ENCODE measurements at places on chromosomes 2 and 18.
A peak's percentile ranks its signal among the peaks of the same experiment; 100 is the strongest.

DNA sequence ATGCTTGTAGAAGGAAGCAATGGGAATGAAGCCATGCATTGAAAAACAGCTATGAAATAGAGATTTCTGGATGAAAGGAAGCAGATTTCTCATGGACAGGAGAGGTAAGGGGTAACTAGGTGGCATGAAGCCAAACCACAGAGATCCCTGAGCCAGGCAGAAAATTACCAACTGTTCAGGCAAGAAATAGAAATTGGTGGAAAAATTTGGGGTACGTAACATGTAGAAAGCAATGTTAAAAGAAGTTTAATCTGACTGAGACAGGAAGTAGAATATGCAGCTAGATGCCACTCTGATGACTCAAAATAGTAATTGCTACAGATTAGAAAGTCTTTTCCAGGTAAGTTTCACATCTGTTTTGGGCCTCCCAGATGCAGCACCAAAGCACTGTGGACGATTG lies 928.5 kb upstream of the CELF4 start:
- no peak for DNase-seq

DNA sequence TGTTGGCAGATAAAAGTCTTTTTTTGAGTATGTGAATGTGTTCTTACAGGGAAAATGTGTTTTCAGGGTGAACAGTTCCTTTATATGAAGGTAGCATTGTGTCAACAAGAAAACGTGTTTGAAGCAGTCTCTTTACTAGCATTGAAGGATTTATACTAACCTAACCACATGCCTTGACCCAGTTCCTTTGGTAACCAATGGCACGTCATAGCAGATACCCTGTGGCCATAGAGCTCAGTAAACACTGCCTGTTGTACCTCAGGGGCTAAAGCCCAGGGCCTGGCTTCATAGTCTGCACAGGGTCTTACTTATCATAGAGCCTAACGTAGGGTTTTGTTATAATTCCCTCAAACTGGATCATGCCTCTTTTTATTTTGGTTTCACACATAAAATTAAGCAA lies 32.1 kb upstream of the NFU1 start:
- no peak for DNase-seq

DNA sequence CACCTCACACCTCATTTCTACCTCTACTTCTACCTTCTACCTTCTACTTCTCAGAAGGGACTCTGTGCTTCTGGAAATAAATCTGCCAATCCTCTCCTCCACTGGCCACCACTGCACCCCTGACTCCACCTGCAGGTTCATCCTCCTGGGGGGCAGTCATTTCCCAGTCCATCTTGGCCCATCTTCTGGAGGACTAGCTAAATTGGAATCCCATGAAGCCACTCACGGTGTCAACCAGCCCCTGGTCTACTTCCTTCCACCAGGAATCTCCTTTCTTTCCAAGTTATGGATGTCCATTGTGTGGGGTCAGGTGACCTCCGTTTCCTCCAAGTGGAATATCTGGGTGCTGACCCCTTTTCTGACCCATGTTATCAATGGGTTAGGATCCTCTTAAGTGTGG lies 3.9 kb downstream of the WNT10A start:
- no peak for DNase-seq

DNA sequence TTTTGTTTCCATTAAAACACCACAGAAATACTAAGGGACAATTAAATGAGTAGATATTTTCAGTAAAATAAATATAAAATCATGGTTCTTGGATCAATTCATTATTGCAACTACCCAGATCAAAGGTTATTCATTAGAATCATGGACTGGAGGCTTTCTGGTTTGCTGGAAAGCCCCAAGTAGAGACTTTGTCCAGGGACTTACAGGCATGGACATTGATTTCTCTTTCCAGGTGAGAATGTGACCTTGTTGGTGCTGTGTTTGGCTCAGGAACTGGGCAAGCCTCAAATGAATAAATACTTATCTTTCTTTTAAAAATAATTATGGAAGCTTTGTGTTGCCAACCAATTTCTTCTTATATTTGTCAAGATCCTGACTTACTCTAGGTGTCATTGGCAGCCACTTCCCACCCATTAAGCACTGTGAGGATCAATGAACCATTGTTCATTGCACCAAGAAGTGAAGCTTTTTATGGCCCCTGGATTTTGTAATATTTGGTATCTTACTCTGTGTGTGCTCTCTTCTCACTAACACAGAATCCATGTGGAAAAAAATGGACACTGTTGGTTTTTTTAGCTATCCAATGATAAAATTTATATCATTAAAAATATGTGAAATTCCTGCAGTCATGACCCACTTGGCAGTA lies 205.8 kb upstream of the NRXN1 start:
- DNase-seq = no peak

GRCh38 chr18:72762515-72763122 lies 105.2 kb downstream of the NETO1 start:
- DNase-seq = peak; percentile 16

GRCh38 chr2:119659601-119660342 lies 19.2 kb upstream of the TMEM177 start:
- DNase-seq = no peak

DNA sequence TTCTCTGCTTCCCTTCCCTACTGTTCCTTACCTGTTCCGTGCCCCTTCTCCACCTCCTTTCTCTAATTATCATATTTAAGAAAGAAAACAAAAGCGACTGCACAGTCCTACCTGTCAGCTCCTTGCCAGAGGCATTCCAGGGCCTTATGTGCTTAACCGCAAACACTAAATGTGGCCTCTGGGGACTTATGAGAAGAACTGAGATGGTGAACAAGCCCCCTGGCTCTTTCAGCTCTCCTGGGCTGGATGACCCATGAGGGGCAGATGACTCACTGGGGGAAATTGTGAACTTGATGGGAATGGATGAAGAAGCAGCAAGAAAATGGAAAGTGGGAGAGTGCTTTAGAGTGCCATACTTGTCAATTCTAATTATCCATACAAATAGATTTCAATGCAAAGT lies 106.3 kb upstream of the LYPD1 start:
- no peak for DNase-seq

GRCh38 chr2:15563227-15564100 lies 2.3 kb upstream of the NBAS start:
- DNase-seq = no peak

DNA sequence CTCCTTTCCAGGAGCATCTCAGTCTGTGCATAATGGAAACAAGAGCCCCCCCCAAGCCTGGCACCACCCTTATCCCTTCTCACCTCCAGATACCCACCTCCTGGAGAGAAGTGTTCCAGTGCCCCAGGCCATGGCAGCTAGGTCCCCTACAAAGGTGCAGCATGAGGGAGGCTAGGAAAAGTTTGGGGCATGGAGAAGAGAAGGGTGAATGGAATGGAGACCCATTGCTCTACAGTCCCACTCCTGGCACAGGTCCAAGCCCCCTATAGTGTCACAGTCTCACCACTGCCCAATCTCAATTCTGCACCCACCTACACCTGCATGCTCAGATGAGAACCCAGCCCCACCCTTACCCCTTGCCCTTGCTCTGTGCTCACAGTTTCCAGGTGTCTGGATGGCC lies 897 bp downstream of the SLC23A3 start:
- no peak for DNase-seq

DNA sequence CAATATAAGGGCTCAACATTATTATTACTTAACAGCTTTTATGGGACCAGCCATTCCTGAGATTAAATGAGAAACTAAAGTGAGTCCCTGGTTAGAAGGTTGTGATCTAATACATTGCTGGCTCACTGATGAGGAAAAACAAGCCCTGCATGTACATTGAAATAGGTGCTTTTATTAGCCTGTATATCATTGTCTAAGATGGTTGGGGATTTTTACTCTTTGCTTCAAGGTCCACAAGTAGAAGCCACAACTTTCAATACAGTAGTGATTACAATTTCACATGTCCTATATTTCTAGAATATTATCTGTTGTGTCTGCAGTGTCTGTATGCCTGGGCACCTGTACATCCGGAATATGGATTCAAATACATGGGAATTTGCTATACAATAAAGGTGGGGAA lies 104.1 kb upstream of the FZD5 start:
- DNase-seq = no peak

- no peak for DNase-seq
Measured at GRCh38 chr18:47283476-47283875, 32.0 kb upstream of the SKOR2 start.

- no peak for DNase-seq
Measured at GRCh38 chr18:78378983-78379382, 600.6 kb upstream of the SALL3 start.
